NCI-H460 (cell line): ENCODE measurements at places on chromosomes 5 and 9. TPM values are rescaled to one million over a fixed set of nuclear protein-coding genes. Genes with fewer than 3 reads are reported as not detected.

DNA sequence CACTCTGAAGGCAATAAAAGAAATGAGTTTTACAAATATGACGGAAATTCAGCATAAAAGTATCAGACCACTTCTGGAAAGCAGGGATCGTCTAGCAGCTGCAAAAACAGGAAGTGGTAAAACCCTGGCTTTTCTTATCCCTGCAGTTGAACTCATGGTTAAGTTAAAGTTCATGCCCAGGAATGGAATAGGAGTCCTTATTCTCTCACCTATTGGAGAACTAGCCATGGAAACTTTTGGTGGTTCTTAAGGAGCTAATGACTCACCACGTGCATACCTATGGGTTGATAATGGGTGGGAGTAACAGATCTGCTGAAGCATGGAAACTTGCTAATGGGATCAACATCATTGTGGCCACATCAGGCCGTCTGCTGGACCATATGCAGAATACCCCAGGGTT is 93.5 kb upstream of the RGMB start:
- no peak for DNase-seq

Gene FBN2
- total RNA-seq: 29.7 and 29.8 TPM in 2 replicates

- no peak for DNase-seq
Observed at GRCh38 chr9:113712053-113712452, 164.1 kb upstream of the ZNF618 start.

- DNase-seq: no peak
Observed at GRCh38 chr9:93662952-93663572, 86.7 kb downstream of the PHF2 start.

DNA sequence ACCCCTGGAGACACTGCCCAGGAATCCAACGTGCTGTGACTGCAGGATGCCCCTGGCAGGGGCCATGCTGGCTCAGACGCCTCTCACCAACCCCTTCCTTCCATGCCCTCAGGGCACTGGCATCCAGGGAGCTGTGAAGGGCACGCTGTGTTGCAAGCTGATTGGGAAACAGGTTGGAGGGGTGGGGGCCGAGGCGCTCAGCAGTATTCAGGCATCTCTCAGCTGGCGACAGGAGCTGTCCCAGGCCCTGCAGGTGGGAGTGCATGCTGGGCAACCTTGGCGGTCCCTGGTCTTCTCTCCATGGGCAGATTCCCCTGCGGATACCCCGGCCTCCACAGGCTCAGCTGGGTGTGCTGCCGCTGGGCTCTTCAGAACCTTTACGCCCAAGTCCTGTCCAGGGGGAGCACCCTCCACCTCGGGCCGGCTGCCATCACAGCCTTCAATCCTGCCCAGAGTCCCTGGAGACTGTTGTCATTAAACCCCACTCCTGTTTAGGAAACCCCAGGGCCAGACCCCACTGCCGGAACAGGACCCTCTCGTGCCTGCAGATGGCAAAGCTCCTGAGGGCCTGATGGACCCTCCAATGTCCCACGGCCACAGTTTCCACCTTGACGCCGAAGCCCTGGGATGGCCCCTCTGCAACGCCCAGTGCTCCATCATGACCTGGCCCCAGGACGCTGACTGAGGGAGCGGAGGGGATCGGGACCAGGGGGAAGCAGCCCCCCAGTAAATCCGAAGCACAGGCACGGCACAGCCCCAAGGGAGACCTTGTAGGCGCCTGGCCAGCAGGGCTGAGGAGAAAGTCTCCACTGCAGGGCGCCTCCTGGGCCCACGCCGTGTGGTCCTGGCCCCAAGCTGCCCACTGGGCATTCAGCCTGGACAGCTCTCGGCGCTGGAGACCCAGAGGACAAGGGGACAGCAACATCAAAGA is 9.3 kb downstream of the TPPP start:
- no peak for DNase-seq

Gene PHYKPL
- total RNA-seq: 41.7 and 53.7 TPM in 2 replicates

GRCh38 chr5:122424132-122424531 is 112.1 kb downstream of the SNCAIP start:
- no peak for DNase-seq

DNA sequence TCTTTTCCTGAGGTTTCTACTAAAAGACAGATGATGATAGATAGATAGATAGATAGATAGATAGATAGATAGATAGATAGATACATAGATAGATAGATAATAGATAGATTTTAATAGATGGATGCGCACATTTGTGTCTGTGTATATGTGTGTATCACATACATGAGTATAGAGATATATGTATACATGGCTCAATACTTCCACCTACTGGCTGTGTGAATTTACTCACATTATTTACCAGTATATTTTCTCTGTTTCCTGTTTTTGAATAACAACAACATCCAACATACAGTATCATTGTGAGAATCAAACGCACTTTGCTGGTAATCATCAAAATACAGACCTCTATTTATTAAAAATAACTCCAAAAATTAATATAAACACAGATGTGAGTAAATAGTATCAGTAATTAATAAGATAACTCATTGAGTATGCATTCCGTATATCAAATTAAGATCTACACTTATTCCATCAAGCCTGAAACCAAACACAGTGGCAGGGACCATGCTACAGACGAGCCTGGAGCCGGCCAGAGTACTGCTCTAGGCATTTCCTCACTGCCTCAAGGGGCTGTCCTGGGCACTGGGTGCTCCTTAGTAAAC is 338.0 kb downstream of the SEMA5A start:
- DNase-seq: peak; percentile 59

DNA sequence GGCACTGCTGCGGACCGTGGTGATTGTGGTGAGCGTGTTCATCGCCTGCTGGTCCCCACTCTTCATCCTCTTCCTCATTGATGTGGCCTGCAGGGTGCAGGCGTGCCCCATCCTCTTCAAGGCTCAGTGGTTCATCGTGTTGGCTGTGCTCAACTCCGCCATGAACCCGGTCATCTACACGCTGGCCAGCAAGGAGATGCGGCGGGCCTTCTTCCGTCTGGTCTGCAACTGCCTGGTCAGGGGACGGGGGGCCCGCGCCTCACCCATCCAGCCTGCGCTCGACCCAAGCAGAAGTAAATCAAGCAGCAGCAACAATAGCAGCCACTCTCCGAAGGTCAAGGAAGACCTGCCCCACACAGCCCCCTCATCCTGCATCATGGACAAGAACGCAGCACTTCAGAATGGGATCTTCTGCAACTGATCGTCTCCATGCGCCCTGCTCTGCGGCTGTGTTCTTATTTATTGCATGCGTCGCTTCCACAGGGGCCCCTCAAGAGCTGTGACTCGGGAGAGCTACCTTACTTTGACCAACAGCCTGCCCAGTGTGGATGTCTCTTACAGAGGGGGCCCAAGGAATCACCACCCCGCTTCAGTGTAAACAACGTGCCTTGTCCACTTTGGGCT is 10.8 kb downstream of the S1PR3 start:
- DNase-seq: no peak

Gene DMRTA1
- 1.3 and 1.4 TPM in 2 replicates for total RNA-seq

DNA sequence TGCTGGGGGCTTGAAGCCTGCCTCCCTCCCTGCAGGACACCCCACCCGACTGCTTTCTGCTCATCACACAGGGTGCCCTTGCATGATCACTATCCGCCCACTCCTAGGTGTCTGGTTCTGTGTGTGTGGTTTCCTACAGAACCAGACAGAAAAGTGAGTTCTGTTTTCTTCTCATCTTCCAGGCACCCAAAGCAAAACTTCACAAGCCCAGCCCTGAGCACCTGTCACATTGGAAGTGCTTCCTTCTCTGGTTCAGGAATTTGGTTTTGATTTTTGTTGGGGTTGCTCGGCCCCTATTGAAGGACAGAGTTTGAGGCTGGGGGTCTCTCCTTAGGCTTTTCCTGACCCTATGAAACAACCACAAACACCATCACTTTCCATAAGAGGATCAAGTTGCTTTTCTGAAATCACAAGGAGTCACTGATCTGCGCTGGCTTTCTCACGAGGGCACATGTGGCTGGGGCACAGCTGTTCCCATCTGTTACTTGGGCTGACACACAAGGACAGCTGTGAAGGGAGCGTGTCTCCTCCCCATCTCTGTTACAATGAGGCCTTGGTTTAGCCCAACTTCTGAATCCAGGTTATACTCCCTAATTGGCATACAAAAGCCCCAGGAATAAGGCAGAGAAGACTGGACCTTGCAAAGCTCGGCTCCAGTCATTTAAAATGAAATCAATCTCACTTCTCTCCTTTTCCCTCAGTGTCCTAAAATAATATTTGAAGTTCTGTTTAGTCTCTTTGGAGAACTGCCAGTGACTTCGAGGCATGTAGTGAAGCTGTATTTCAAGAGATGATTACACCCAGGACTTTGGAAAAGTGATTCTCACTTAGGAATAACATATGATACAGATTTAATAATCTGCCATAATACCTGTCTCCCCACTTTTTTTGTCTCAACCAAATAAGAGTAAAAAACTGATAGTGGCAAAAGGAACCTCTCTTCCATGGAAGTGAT is 213.1 kb upstream of the GAS1 start:
- DNase-seq: no peak

DNA sequence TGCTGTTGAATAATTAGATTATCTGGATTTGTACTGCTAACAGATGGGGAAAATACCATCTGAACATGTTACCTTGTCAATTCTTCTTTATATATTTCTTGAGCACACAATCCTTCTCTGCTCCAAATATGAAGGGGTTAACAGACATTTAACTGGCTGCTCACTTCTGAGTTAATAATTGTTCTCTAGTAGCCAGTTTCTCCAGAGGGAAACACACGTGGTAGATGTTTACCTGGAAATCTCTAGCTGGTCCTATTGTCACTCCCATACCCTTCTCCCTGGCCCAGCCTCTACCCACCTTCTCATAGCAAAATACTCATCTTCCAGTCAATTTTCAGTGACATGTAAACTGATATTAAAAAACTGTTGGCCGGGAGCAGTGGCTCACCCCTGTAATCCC is 101.5 kb upstream of the ZNF462 start:
- DNase-seq: no peak

DNA sequence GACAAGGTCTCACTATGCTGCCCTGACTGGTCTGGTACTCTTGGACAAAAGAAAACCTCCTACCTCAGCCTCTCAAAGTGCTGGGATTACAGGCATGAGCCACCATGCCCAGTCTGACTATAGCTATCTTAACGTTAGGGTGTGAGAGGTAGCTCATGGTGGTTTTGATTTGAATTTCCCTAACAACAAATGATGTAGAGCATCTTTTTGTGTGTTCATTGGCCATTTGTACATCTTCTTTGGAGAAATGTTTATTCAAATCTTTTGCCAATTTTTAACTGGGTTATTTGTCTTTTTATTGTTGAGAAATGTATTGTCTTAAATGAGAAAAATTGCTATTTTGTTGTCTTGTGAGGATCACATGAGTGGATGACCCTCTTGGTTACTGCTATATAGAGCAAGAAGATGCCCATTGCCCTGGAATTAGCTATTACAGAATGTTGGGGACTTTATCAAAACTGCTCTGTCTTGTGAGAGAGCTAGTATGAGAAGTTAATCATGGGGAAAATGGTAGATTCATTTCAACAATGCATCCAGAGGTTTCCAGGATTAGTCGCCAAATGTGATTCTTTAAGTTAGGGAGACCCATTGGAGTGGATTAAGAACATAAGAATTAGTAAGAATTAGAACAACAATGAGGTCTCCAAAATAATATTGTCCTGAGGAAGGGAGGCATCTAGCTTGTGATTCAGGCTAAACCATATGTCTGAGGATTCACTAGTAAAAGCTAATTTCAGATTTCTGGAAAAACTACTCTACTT is 124.3 kb upstream of the MOCS2 start:
- DNase-seq: no peak

DNA sequence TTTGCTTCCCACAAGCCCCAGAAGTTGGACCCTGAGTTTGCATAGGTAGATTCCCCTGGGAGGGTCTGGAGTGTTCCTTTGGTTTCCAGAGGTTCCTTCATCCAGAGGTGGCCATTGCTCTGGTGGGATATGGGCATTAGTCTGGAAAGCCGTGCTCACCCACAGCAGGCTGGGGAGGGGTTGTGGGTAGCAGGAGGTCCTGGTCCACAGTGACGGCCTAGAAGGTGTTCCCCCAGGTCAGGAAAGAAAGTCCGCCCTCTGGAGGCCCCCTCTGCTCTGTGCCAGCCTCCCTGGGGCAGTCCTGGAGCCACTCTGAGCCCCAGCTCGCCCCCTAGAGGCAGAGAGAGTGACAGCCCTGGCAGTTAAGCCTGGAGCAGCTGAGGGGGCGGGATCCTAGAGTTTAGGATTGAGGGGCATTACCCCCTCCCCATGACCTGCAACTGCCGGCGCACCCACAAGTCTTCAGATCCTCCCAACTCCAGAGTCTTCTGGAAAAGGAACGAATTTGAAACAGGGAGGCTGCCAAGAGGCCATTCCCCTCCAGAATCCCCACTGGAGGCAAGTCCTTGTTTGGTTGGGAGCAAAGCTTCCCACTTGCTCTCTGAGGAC is 36.8 kb downstream of the NDST1 start:
- DNase-seq: peak; percentile 72

GRCh38 chr5:31086839-31087415 is 106.6 kb upstream of the CDH6 start:
- DNase-seq: no peak

DNA sequence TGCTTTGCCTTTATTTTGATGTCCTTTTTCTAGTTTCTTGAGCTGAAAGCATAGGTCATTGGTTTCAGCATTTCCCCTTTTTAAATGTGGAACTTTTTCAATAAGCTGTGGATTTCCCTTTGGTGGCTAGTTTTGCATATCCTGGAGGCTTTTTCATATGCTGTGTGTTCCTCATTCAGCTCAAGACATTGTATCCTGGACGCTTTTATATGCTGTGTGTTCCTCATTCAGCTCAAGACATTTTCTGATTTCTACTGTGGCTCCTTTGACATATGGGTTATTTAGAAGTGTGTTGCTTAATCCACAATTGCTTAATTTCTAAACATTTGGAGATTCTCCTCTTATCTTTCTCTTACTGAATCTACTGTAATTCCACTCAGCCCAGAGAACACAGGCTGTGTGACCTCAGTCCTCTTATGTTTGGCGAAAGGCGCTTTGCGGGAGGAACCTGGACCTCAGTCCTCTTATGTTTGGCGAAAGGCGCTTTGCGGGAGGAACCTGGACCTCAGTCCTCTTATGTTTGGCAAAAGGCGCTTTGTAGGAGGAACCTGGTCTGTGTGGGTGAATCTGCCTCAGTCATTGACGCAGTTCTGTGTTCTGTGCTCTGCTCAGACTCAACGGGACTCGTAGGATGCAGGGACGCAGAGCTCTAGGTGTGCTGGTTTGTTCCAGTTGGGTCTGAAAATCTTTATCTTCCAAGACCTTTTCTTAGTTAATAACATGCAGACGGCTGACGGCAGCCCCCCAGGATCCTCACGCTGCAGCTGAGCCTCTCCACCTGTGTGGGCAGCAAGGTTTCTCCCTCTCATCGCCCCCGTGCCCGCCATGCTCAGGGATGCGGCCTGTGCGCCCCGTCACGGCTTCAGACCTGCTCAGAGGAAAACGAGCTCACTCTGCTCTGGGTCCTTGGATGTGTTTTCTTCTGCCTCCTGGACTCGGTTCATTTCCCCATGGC is 6.0 kb upstream of the SLC9A3 start:
- no peak for DNase-seq

- no peak for DNase-seq
Observed at GRCh38 chr5:150574818-150575547, 65.5 kb upstream of the SYNPO start.

Gene RAB3C
- total RNA-seq: 27.7 and 35.7 TPM in 2 replicates

DNA sequence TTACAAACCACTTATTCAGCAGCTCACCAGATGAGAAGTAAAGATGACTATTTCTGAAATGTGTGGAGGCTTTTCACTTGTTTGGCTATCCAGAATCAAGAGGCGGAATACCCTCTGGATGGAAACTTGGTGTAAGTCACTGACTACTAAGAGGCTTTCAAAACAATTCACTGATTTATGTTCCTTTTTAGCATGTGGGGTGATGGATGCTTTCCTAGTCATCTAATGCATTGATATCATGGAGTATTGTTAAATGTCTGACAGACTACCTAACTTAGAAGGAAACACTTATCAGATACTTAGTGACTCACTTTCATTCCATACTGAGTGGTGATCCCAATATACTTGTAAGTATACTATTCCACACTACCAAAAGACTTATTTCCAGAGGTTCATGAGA is 141.4 kb downstream of the PLK2 start:
- DNase-seq: no peak
